ENCODE measurements at places on chromosomes 3 and 15. TPM values are rescaled to one million over a fixed set of nuclear protein-coding genes. Genes with fewer than 3 reads are reported as not detected.
A peak's percentile ranks its signal among the peaks of the same experiment; 100 is the strongest.

Gene TP63
- 1.7 TPM for total RNA-seq

Gene GOLGA6L4
- total RNA-seq: not detected

Gene PLAAT1
- total RNA-seq: 11.6 TPM

Gene SOX2
- 4.3 TPM for total RNA-seq

Gene SLC25A36
- total RNA-seq: 41.9 TPM

Gene CHRFAM7A
- 0.90 TPM for total RNA-seq

Gene PLSCR5
- not detected for total RNA-seq

DNA sequence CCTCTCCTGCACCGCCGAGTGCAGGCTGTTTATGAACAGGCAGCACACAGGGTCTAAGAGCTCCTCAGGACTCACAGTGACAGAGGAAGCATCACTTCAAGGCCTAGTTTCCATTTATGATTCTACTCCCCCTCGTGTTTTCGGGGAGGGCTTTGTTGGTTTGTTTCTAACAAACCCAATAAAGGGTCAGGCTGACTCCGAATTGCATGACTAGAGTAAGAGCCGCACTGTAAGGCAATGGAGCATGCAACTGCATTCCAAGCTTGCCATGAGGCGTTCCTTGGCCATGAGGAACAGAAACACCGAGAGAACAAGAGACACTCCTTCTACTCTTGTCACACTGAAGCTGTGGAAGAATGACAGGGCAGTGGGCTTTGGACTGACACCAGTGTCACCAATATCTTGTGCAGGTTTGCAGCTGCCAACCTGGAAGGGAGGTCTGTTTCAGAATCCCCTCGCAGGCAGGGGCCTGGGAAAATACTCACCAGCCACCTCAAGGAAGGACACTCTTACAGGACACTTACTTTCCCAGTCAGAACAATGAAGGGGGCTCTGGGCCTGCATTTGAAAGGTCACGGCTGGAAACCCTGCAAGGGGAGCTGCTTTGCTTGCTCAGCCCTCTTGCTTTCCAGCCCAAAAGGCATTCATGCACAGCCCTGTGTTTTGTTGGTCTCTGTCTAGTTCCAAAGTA, 96.8 kb downstream of the ADAMTS17 start:
- no peak for DNase-seq

- no peak for DNase-seq
These were observed 46.5 kb downstream of the LPP start for GRCh38 chr3:188200481-188200880.

- DNase-seq: no peak
These were observed 35.6 kb downstream of the FRMD5 start for GRCh38 chr15:44159492-44159891.

- DNase-seq: no peak
These were observed 120.1 kb upstream of the NMNAT3 start for GRCh38 chr3:139797724-139798343.

DNA sequence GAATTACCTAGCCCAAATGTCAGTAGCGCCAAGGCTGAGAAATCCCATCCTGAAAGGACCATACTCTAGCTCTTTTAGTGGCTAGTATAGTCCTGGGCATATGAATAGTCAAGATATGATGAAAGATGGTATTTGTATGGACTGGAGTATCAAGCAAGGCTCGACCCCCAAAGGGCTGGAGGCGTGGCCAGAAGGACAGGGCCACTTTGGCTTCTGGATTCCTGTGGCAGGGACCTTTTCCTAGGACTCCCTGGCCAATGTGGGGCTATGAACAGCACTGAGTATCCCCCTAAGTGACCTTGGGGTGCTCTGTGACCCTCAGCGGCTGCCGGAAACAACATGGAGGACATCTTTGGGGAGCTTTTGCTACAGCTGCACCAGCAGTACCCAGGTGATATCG, 6.0 kb downstream of the MPI start:
- DNase-seq: no peak

DNA sequence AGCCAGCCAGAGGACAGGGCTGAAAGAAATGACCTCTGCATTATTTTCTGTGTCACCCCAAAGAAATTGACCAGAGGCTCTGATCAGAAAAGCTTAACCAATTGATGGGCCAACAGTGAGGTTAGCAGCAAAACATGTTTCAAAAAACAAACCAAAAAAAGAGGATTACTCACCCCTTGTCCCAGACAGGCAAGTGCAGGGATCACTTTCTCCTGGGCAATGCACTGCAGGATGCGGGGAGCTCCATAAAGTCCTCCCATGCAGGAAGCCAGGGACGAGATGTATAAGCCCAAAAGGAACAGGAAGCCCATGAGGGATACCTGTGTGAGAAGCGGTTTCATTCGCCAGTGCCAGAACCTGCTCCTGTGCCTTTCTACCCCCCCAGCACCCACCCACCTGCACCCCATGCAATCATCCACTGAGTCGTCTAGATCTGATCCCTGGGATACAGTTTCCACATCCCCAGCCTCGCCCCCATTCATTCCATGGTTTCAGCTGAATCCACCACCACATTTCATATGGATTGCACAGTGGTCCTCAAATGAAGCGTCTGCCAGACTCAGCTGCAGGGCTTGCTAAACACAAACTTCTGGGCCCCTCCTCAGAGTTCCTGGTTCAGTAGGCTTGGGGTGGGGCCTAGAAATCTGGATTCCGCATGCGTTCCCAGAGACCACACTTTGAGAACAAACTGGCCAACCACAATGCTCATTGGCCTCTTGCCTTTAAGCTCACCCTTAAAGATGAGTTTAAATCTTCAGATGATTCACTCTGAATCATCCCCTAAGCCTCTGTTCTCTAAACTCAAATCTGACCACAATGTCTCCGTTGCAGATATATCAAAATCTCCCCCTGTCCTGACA, 54.4 kb upstream of the HEG1 start:
- peak; percentile 88 for DNase-seq

DNA sequence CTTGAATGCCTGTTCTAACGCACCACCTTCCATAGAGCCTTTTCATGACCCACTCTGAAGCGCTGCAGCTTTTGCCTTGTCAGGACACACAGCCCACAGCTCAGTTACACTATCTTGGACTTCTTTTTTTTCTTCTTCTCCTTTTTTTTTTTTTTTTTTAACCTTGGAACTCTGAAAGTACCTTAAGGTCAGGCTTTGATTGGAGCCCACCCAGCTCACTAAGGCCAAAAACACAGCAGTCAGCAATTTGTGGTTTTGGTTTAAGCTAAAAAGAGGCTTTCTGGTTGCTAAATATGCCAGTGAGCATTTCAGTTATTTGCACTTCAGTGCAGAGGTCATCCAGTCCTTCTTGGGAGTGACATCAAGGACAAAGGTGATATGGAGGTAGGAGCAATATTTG, 1.7 kb downstream of the SLC25A20 start:
- DNase-seq: no peak

DNA sequence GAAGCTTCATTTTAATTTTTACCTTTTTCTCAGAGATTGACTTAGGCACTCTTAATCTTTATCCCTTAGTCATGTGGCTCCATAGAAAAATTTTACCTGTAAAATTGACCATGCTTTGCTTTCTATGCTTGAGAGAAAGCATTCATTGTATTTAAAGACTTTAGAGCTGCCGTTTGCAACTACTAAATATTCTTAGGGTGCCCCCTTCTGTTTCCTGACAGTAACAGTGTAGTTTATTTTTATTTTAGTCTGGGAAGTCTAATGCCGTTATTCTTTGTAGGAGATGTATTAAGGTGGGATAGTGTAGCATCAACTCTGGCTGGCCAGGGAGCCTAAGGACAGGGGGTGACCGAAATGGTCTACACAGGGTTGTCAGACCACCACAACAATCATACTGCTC, 84.5 kb upstream of the SYNPR start:
- DNase-seq: peak; percentile 2

DNA sequence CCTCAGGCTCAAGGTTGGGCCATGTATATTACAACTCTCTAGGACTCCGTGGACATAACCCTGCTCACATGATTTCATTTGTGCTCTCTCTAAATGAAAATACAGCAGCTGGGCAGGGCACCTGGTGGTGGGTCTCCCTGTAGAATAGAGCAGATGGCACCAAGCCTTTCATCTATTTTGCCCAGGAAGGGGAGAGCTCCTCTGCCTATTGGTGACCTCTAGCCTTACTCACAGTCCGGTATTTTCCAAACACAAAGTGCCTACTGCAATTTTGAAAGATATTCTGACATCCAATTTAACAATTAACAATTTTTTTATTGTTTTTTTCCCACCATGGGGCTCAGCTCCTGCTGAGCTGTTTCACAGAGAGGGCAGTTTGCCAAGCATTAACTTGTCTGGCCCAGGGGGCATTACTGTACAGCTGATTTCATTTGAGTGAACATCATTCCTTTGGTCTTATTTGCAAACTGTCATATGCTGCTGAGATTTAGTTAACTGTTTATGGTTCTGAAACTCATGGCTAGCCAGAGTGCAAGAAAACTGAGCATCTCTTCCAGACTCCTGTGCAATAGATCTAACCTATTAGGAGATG, 474.0 kb downstream of the EPHB1 start:
- no peak for DNase-seq

GRCh38 chr3:114089675-114090074, 33.1 kb downstream of the QTRT2 start:
- DNase-seq: no peak

GRCh38 chr3:13519006-13519791, 29.7 kb upstream of the FBLN2 start:
- no peak for DNase-seq

- DNase-seq: no peak
These were observed 30.6 kb downstream of the INTS14 start for GRCh38 chr15:65580287-65580686.

DNA sequence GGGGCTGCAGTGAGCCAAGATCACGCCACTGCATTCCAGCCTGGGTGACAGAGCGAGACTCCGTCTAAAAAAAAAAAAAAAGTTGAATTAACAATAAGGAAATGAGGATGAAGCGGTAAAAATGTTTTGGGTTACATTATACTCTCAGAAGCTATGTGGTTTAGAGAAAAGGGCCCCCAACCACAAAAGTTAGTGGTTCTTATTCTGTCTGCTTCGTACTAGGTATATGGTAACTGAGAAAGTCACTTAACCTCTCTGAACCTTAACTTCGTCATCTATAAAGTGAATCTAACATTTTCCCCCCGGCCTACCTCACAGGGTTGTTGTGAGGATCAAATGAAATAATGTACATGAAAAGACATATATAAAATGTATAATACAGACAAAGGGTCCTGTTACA, 38.4 kb upstream of the EHHADH start:
- no peak for DNase-seq

DNA sequence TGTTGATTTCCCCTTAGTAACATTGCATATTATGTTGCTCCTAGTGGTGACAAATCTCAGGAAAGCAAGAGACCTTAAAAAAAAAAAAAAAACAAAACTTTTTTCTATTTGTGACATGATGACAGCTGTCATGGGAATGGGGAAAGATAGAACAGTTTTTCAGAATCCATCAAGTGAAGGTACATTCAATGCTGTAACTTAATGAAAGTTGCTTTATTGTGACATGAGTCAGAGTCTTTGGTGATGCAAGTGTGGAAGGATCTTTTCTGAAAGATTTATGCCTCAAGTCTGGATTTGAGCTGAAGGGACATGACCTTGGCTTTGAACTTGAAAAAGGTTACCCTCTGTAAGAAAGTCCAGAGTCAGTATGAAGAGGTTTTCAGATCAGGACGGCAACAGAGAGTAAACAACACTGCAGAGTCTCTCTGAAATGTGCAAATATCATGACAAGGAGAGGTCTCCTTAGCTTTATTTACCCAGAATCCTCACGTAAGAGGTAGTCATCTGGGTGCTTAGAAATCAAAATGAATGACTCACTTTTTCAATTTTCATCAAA, 424.7 kb downstream of the CNTN4 start:
- DNase-seq: no peak

DNA sequence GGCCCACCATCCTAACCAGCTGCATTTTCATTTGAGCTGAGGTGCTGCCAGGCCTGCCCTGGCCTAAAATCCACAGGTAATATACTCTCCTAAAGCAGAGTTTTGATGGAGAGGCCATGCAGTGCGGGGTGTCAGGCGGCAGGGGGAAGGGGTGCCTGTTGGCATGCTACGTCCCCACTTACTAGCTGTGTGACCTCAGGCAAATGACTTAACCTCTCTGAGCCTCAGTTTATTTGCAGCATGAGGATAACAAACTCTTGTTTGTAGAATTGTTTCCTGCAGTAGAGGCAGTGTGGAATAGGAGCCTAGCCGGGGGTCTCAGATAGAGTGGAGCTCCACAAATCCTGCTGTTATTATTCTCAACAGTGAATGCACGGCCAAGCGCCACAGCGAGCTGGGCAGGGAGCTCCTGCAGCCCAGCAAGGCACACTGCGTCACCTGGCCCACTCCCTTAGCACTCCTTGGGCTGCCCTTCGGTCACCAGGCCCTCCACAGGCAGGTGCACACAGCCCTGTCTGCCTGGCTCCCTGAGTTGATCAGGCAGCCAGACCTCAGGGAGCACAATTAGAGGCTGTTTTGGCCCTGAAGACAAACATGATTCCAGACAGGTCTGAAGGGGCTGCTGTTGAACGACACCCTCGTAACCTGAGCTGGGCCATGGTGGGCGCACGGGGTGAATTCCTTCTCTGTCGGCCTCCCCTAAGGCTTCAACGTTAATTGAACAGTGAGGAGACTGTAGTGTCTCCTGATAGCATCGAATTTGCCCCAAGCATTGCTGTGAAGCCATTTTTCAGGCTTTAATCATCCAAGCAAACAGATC, 248.8 kb upstream of the LYSMD4 start:
- DNase-seq: no peak

- DNase-seq: no peak
These were observed 158.4 kb upstream of the GMNC start for GRCh38 chr3:191020730-191021396.

DNA sequence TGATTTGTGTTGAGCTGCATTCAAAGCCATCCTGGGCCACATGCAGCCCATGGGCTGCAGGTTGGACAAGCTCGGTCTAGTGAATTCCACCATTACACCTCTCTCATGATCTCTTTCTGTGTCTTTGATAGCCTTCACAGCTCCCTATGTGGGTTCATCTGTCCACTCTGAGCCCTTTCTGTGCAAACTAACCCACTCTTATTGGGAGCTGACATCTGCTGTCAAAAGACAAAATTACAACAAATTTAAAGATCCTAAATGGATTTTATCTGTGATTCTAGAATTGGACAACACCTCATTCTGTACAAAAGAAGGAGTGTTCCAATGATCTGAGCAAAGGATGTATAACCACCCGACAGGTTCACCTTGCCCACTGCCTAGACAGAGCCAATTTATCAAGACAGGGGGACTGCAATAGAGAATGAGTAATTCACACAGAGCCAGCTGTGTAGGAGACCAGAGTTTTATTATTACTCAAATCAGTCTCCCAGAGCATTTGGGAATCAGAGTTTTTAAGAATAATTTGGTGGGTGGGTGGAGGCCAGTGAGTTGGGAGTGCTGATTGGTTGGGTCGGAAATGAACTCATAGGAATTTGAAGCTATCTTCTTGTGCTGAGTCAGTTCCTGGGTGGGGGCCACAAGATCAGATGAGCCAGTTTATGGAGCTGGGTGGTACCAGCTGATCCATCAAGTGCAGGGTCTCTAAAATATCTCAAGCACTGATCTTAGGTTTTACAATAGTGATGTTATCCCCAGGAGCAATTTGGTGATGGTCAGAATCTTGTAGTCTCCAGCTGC, 2.6 kb upstream of the XYLB start:
- no peak for DNase-seq

DNA sequence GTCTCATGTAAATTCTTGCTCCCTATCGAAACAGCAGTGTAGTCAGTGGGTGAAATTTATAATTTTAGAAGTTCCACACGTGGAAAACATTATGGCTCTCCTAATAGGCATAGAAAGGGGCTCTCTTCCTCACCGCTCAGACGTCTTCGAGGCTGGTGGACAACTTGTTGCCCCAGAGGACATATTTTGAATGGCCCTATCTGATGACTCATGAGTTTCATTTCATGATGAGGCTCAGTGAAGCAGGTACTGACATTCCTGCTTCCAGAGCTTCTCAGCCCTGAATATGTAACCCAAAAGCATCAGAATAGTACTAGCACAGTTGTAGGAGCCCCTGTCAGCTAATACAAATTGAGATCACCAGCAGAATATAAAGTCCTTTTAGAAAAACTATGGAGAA, 117.9 kb downstream of the HERC1 start:
- no peak for DNase-seq

All from H4 (cell line).